ENCODE measurements at places on chromosomes 13 and 19.

GRCh38 chr19:3785451-3785937, 687 bp downstream of the MATK start:
- DNase-seq, result no peak

DNA sequence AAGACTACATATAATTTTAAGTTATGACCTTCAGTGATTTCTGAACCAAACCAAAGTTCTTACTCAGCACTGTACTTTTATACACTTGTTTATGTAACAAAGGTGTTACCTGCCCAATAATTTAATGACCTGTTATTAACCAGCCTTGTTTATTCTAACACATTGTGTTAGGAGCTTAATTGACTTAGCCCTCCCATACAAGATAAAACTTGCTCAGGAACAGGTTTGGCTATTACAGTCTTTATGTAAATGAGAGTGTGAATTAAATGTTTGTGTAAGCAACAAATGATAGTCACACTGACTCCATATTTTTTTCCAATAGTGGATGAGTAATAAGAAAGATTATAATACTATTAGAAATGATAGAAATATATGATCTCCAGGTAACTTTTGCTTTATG, 51.8 kb upstream of the MYCBP2 start:
- no peak for DNase-seq

DNA sequence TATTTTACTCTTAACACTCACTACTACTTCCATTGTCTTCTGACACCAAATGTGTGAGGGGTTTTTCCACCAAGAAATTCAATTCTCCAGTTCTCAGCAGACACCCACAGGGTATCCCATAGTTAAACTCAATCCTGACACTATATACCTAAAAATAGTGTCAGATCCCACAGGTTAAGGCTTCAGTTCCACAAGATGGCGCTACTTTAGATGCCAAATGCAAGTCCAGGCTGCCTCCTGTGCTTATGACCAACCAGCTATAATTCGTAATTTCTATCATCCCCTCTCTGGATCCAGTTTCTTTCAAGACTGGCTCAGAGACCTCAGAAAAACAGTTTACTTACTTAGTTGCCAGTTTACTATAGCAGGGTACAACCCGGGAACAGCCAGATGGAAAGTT, 1146.2 kb upstream of the SPRY2 start:
- DNase-seq, result no peak

- no peak for DNase-seq
Observed at GRCh38 chr13:94329277-94329676, 150.2 kb downstream of the DCT start.

DNA sequence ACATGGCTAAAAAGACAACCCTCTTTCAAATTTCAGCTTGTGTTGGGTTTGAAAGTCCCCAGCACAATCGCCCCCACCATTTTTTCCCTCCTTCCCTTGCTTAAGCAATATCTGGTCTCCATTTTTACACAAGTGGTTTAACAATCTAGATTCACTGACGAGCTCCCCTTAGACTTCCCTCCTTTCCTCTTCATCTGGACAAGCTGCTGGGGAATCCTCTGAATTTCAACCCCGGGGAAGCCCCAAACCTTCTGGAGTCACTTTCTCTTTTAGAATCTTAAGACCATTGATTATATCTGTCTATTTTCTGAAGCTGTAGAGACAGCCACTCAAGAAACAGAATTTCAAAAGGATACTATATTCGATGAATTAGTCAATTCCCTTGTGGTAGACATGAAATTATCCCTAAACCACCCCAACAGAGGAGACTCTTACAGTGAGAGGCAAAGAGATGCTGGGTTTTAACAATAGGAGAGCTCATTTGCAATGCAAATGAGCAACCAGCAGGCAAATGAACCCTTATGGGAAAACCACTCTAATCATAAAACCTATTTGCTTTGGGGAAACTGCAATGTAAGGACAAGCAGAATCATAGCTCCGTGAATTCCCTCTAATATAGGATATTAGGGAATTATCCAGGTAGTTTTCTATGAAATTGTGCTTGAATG, 78.9 kb downstream of the TEX26 start:
- DNase-seq, result no peak

- DNase-seq, result no peak
Observed at GRCh38 chr13:58619396-58620113, 988.0 kb downstream of the PCDH17 start.

DNA sequence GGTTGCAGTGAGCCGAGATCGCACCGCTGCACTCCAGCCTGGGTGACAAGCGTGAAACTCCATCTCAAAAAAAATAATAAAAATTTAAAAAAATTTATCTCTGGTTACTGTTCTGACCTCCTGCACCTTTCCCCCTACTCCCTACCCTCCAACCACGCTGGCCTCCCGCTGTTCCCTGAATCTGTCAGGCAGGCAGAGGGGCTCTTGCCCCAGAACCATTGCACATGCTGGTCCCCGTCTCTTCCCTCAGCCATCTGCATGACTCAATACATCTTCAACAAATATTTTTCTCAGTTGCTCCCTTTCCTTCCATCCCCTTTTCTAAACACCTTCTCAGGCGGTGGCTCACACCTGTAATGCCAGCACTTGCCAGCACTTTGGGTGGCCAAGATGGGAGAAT, 1.1 kb upstream of the FAM187B start:
- DNase-seq, result no peak

DNA sequence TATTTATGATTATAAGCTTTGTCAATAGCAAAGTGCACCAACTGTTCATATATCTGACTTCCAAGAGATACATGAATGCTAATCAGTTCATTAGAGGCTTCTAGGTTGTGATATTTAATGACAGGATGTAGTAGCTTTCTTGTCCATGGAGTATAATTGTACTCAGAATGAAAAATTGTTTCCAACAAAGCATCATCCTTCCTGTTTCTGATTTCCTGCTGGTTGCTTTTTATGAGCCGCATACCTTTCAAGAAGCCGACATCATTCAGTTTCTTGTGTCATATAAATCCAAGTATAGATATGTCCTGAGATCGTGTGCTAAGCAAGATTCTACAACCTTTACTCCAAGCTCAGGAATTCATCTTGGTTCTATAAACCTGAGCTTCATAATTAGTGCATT, 326.6 kb downstream of the DIAPH3 start:
- no peak for DNase-seq

DNA sequence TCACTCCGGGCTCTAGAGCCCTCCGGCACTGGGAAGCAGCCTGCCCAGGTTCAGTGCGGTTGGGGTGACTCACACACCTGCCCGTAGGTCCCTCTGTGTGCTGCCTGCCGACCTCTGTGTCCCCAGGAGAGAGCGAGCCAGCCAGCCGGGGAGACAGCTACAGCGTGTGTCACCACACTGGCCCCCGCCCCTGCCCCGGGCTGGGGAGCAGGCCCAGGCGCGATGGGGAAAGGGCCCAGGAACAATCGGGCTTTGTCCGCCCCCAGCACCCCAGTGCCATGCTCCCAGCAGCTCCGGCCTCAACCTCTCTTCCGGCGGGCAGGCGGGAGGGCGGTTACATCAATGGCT, at the start of gene KLK6:
Gene KLK6, minus strand, starts transcription at position 179 of the 348 bp plus-strand sequence. CDS start 1,487 bp downstream, outside the sequence.
- no peak for DNase-seq

GRCh38 chr13:96172066-96172465, 82.2 kb downstream of the HS6ST3 start:
- DNase-seq, result no peak

- no peak for DNase-seq
Observed at GRCh38 chr13:23898101-23898500, 799 bp upstream of the C1QTNF9B start.

GRCh38 chr19:48881741-48882657, 9.8 kb downstream of the PPP1R15A start:
- DNase-seq, result no peak

DNA sequence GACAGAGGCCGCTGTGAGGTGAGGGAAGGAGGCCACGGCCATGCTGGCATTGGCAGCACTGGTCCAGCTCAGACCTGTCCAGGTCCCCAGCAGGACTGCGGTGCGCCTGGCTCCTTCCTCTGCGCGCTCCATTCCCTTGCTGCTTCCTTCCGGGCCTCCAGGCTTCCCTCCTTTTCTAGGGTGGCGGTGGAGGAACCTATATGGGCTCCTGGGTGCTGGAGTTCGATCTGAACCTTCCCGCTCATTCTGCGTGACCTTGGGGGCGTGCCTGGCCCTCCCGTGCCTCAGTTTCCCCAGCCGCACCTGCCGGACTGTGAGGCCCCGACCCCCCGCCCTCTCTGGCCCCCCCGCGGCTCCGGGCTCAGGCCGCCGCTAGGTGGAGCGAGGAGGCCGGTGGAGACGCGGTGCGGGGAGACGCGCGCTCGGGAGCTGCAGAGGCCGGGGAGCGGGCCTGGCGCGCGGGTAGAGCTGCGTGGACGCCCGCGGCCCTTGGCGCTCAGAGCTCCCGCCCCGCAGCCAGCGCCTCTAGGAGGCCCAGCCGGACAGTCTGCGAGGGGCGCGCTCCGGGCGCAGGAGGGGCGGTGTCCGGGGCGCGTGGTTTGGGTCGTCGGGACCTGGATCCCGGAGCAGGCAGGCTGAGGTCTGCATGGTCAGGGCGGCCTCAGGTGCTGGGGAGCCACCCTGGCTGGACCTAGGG, 29.9 kb downstream of the EFNA2 start:
- DNase-seq, result no peak

- no peak for DNase-seq
Observed at GRCh38 chr13:92012787-92013186, 614.4 kb downstream of the GPC5 start.

- no peak for DNase-seq
Observed at GRCh38 chr19:45323671-45324081, 1.0 kb upstream of the CKM start.

DNA sequence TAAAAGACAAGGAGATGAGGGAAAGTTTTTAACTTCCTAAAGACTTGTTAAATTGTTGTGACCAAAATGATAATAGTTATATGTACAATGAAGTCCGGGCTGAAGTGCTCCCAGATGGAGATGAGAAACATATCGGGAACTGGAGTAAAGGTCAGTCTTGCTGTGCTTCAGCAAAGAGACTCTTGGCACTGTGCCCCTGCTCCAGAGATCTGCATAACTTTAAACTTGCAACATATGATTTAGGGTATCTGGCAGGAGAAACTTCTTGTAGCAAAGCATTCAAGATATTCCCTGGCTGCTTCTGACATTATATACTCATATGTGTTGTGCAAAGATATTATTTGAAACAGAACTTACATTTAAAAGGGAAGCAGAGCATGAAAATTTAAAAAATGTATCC, 786.6 kb upstream of the SLITRK6 start:
- no peak for DNase-seq

GRCh38 chr13:24221007-24221406, 60.5 kb downstream of the SPATA13 start:
- DNase-seq, result no peak

DNA sequence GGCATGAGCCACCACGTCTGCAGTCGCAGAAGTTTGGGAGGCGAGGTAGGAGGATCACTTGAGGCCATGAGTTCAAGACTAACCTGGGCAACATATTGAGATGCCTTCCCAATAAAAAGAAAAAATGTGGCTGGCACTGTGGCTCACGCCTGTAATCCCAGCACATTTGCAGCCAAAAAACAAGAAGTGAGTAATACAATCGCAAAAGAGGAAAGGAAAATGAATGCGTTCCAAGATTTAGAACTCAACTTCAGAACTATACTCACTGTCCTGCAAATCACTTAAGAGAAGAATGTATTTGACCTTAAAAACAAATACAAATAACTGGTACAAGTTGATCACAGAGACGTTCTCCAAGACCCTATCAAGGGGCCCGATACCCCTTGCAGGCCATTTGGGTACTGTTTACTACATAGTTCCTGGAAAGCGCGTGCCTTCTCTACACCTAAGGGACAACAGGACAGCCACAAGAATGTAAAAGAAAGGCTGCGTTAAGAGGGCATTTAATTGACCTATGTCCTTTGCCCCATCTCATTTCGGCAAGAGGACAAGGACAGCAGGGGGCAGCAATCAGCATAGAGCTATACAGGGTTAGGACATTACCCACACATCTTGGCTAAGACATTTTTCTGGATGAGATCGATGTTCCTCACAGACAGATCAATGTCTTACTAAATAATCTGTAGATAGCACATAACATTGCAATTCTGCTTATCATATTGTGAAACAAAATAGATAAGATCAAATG, 41.3 kb downstream of the FLT3 start:
- peak; percentile 55 for DNase-seq

DNA sequence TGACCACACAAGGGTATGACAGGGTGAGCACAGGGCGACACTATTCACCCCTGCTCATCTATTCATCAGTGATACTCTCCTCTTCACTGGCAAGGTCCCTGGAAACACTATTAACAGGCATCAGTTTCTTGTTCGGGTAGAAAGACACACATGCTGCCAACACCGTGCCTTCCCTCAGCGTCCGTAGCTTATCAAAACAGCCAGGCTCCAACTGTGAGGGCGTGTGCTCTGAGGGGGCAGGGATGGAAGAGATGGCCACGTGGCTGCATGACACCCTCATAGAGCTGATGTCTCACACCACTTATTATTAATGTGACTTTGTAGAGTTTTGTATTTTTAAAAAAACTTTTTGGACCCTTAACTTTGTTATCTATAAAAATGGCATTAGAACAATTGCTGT, 160.3 kb downstream of the ITGBL1 start:
- no peak for DNase-seq

DNA sequence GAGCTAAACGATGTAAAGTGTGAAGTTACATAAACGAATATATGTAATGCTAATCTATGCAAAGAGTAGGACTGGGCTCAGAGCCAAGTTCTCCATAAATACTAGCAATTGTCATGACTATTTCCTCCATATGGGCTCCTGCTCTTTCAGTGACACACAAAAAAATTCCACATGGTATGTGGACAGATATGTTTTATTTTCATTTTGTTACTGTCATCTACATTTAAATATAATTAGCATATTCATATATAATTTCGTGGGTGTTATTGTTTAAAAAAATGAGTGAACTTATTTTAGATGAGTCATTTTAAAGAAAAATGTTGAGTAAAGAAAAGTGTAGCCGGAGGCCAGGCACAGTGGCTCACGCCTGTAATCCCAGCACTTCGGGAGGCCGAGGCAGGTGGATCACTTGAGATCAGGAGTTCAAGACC, 5.0 kb upstream of the IGSF23 start:
- DNase-seq, result no peak

DNA sequence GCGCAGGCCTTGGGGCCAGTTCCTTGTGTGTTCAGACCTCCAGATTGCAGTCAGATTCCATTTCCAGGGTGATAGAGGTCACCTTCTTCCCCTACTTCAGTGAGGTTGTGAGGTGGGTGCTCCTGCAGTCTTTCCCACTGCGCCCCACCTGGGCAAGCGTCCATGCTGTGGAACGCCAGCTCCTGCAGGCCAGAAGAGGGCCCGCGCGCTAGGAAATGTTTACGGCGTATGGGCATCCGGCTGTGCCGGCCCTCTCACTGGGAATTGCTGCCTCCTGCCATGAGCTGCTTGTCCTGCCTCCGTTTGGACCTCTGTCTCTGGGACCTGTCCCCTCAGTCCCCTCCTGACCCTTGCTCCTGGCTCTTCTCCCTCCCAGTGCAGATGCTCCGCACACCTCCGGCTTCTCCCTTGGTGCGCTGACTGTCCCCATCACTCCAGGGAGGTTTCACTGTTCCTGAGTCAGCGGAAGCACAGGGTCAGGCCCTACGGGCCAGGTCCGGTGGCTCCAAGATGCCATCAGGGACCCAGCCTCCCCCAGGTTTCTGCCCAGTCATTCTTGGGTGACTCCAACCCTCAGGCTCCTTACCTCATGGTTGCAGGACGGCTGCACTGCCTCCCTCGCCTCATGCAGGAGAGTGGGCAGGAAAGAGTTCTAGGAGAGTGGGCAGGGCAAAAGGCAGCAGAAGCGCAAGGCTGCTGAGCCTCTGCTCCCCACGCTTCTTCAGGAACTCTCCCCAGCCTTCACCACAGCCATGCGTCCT, 56.6 kb downstream of the SMARCA4 start:
- no peak for DNase-seq
